Urinary bladder (tissue), 4 donors: ENCODE measurements at places on chromosomes 5 and 9. TPM values are rescaled to one million over a fixed set of nuclear protein-coding genes. Genes with fewer than 3 reads are reported as not detected.

GRCh38 chr9:21465859-21466518, 16.1 kb downstream of the IFNE start:
- DNase-seq = peak; percentile 10

The MSH3 gene
- polyA plus RNA-seq = 5.5 TPM

GRCh38 chr5:64977779-64978178, 209.0 kb downstream of the CWC27 start:
- peak; percentile 26 for DNase-seq

The SLC25A2 gene
- not detected for polyA plus RNA-seq

The BNC2 gene
- polyA plus RNA-seq = 10.7 TPM

The WDR38 gene
- not detected for polyA plus RNA-seq
